Activated T-cell treated with anti-CD3 and anti-CD28 coated beads, Interleukin-2, amount 50 U/mL, for 72 hours (primary cell): ENCODE measurements at places on chromosomes 4 and X. TPM values are rescaled to one million over a fixed set of nuclear protein-coding genes. Genes with fewer than 3 reads are reported as not detected.

- H3K27ac ChIP-seq: no peak overlapping the region
- no peak overlapping the region for H3K4me3 ChIP-seq
- H3K4me1 ChIP-seq: peaks cover 12% of the 10 kb centered on the region
- H3K27me3 ChIP-seq: no peaks in the 10 kb centered on the region
- no peak for DNase-seq
- H3K36me3 ChIP-seq: no peaks in the 10 kb centered on the region
Measured at GRCh38 chr4:153020457-153020856, 84.3 kb downstream of the FHDC1 start.

The TXK gene
- total RNA-seq: 52.3 TPM

DNA sequence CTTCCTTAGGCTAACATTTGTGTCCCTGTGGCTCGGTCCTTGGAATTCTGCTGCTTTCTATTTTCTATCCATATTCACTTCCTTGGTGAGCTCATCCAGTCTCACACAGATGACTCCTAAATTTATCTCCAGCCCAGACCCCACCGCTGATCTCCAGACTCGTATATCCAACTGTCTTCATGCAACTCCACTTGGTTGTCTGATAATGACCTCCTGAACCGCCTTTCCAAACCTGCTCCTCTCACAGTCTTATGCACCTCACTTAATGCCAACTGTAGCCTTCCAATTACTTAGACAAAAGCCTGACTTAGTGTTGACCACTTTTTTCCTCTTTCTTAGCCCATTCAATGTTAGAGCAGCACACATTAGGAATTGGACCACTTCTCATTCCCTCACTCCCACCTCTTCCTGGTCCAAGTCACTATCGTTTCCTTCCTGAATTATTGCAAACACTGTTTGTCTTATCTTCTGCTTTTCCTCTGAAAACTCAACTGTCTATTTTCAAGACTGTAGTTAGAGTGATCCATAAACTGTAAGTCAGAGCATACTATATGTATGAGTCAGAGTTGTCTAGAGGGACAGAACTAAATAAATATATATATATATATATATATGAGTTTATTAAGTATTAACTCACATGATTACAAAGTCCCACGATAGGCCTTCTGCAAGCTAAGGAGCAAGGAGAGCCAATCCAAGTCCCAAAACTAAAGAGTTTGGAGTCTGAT is 292.5 kb downstream of the UNC5C start:
- H3K27ac ChIP-seq: no peak overlapping the region
- H3K4me1 ChIP-seq: no peaks in the 10 kb centered on the region
- H3K36me3 ChIP-seq: no peaks in the 10 kb centered on the region
- no peak for DNase-seq
- H3K4me3 ChIP-seq: no peak overlapping the region
- no peaks in the 10 kb centered on the region for H3K27me3 ChIP-seq

- H3K27ac ChIP-seq: no peak overlapping the region
- H3K4me1 ChIP-seq: peaks cover 59% of the 10 kb centered on the region
- DNase-seq: no peak
- H3K27me3 ChIP-seq: no peaks in the 10 kb centered on the region
- H3K4me3 ChIP-seq: no peak overlapping the region
Measured at GRCh38 chr4:174277433-174277832, 6.0 kb downstream of the FBXO8 start.

The SLC25A53 gene
- total RNA-seq: 3.8 TPM

DNA sequence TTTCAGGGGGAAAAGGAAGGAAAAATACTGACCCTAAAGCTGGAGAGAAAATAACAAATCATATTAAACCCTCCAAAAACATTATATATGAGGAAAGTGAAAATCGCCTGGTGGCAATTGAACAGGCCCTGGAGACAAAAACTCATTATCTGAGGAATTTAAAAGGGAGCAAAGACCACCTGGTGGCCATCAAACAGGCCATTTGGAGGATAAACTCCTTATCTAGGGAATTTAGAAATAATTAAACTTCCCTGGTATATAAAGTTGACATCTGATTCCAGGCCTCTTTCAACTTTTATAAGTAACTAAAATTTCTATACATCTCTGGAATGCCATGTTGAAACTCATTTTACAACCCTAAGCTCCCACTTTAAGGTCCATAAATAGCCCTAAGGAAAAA is 35.2 kb downstream of the CHM start:
- peaks cover 10% of the 10 kb centered on the region for H3K36me3 ChIP-seq
- H3K27ac ChIP-seq: no peak overlapping the region
- no peak overlapping the region for H3K4me3 ChIP-seq
- H3K27me3 ChIP-seq: no peaks in the 10 kb centered on the region
- peaks cover 7% of the 10 kb centered on the region for H3K4me1 ChIP-seq
- no peak for DNase-seq

DNA sequence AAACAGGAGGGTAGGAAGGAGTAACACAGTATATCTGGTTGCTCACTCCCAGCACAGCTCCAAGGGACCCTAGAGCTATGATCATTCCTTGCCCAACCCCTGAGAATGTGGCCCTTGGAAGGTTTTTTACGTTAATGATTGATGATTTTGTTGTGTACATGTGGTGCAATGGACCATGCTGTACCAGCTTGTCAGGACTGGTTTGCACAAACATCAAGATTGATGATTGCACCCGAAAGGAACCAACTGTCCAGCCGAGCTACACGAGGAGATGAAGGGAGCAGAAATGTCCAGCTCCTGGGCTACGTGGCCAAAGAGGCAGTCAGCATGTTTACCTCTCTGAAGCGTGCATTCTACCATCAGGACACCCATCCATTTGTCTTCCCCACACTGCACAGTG is 83.2 kb upstream of the USP9X start:
- no peak overlapping the region for H3K4me3 ChIP-seq
- no peaks in the 10 kb centered on the region for H3K4me1 ChIP-seq
- DNase-seq: no peak
- peaks cover 45% of the 10 kb centered on the region for H3K27me3 ChIP-seq
- H3K36me3 ChIP-seq: no peaks in the 10 kb centered on the region
- no peak overlapping the region for H3K27ac ChIP-seq

The IL1RAPL1 gene
- total RNA-seq: not detected

GRCh38 chrX:3748052-3748559 is 34.7 kb upstream of the PRKX start:
- H3K27me3 ChIP-seq: peaks cover 3% of the 10 kb centered on the region
- no peak for DNase-seq

The RGS12 gene
- total RNA-seq: 16.9 TPM

The PF4V1 gene
- not detected for total RNA-seq

DNA sequence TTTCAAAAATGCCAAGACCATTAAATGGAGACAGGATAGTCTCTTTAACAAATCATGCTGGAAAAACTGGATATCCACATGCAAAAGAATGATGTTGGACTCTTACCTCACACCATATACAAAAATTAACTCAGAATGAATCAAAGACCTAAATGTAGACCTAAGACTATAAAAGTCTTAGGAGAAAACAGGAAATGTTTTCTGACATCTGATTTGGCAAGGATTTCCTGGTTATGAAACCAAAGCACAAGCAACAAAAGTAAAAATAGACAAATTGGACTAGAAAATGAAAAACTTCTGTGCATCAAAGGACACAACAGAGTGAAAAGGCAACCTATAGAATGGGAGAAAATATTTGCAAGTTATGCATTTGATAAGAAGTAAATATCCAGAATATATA is 37.6 kb downstream of the ARFIP1 start:
- H3K27ac ChIP-seq: no peak overlapping the region
- no peak overlapping the region for H3K4me3 ChIP-seq

- no peaks in the 10 kb centered on the region for H3K36me3 ChIP-seq
- H3K27me3 ChIP-seq: no peaks in the 10 kb centered on the region
- no peak overlapping the region for H3K4me3 ChIP-seq
- no peaks in the 10 kb centered on the region for H3K4me1 ChIP-seq
- H3K27ac ChIP-seq: no peak overlapping the region
- DNase-seq: no peak
Measured at GRCh38 chr4:33722800-33723516, 2521.4 kb downstream of the ARAP2 start.

The MAGEC3 gene
- total RNA-seq: not detected

DNA sequence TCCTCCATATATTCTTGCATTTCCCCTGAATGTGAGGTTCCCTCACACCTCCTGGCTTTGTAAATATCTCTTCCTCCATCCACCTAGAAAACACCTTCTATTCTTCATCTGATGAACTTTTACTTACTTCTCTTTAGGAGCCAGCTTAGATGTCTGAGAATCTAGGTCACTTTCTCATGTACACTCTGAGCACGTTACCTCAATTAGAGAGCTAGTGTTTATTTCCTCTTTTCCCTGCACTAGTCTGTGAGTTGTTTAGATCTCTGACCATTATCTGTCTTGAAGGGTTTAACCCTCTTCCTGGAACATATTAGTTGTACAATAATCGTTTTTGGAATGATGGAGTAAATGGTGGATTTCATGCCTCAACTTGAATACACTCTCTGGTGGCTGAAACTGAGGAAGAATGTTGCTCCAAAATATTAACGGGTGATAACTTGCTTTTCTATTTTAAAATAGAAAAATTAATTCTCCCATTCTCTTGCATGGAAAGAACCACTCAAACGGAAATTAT is 8.5 kb upstream of the NEIL3 start:
- H3K27me3 ChIP-seq: peaks cover 6% of the 10 kb centered on the region
- no peaks in the 10 kb centered on the region for H3K4me1 ChIP-seq
- no peak for DNase-seq

DNA sequence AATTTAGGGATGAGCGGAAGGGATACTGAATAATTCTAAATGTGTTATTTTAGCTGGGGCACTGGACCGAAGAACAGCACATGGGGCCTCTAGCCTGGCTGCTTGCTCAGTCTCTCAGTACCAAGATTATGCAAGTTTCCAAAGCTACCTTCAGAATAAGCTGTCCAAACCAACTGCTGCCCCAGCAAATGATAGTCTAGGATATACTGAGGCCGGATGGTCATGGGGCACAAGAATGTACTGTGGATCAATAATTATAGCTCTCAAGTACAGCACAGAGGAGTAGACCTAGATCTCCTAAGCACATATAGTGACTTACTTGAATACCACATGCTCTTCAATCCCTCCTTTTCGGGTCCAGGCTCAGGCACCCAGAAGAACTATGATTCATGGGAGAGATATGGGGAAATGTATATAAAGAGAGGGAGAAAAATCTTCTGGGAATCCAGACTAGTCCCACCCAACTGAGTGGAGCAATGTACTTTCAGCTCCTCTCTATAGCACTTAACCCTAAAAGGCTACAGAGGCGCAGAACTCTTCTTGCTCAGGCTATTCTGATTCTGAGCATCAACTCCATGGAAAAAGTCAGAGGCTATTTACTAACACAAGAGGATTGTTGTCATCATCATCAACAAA is 160.3 kb upstream of the GPC4 start:
- H3K4me3 ChIP-seq: no peak overlapping the region
- H3K27me3 ChIP-seq: peaks cover 34% of the 10 kb centered on the region
- no peak for DNase-seq

DNA sequence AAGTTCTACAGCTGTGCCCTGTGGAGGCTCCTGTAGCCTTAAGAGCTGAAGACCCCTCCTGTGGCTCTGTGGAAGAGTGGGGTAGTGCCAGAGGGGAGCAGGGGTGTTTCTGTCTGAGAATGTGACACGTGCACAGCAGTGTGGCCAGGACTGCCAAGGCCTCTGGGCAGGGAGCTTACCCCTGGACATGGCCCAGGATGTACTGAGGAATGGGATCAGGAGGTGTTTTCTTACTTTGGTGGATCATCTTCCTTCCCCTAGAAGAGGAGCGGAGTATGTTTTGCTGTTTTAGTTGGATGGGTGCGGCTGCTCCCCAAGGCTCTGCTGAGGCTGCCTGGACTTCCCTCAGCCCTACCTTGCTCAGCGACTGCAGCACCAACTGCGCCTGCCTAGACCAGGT is 342.6 kb downstream of the ARHGAP10 start:
- H3K4me3 ChIP-seq: no peak overlapping the region
- H3K4me1 ChIP-seq: no peaks in the 10 kb centered on the region
- no peaks in the 10 kb centered on the region for H3K27me3 ChIP-seq
- no peak overlapping the region for H3K27ac ChIP-seq

GRCh38 chr4:8503801-8504200 is 63.2 kb downstream of the TRMT44 start:
- no peak overlapping the region for H3K27ac ChIP-seq
- no peaks in the 10 kb centered on the region for H3K27me3 ChIP-seq
- no peak for DNase-seq
- no peaks in the 10 kb centered on the region for H3K36me3 ChIP-seq
- no peaks in the 10 kb centered on the region for H3K4me1 ChIP-seq

DNA sequence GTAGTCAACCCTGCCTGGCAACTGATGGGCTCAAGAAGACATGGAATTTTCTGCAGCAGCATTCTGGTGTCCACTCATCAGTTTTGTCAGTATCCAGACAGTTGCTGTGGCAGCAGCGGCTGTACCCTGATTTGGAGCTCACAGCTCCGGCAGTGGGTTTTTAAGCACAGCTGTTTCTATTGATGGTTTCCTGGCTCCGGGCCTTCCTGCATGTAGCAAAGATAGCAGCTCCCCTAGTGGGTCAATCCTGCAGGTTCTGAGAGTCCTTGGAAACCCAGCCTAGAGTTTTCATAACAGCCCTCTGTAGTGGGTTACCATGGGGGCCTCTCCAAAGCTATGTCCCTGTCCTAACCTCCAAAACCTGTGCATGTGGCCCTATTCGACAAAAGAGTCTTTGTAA is 84.0 kb upstream of the ATP6AP2 start:
- no peak for DNase-seq
- H3K27ac ChIP-seq: no peak overlapping the region
- no peaks in the 10 kb centered on the region for H3K4me1 ChIP-seq
- H3K27me3 ChIP-seq: peaks cover 25% of the 10 kb centered on the region
- no peak overlapping the region for H3K4me3 ChIP-seq

- no peak overlapping the region for H3K27ac ChIP-seq
- no peak for DNase-seq
- H3K4me3 ChIP-seq: no peak overlapping the region
Measured at GRCh38 chr4:45925809-45926208, 198.0 kb downstream of the GABRG1 start.

DNA sequence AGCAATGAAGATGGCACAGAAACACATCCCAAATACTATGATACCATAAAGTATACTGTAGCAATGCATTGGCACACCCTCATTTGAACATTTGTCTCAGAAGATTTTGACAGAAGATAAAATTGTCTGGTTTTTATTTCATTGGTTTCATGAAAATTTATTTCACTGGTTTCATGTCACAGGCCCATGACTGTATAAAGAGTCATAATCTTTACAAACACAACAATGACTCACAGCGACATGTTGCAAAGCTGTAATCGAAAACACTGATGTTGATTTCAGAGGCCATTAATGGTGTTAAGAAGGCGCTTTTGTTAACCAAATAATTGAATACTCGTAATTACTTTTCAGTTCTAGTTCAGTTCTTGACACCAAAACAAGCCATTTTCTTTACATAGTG is 8.1 kb upstream of the DTHD1 start:
- no peaks in the 10 kb centered on the region for H3K27me3 ChIP-seq
- peaks cover 54% of the 10 kb centered on the region for H3K4me1 ChIP-seq
- no peaks in the 10 kb centered on the region for H3K36me3 ChIP-seq

GRCh38 chrX:148567229-148567628 is 66.8 kb downstream of the AFF2 start:
- H3K36me3 ChIP-seq: no peaks in the 10 kb centered on the region
- peaks cover 32% of the 10 kb centered on the region for H3K27me3 ChIP-seq
- DNase-seq: no peak
- no peak overlapping the region for H3K4me3 ChIP-seq
- H3K4me1 ChIP-seq: peaks cover 6% of the 10 kb centered on the region

The CT47B1 gene
- not detected for total RNA-seq
